NCI-H1417 treated with DMSO at 0.1 percent for 48 hours (cell line): ENCODE measurements at places on chromosomes 2 and 18.

GRCh38 chr18:40159141-40160017, 1795.7 kb upstream of the PIK3C3 start:
- peak; percentile 42 for DNase-seq

GRCh38 chr2:70090706-70091334, 3.5 kb downstream of the PCBP1 start:
- no peak for DNase-seq

DNA sequence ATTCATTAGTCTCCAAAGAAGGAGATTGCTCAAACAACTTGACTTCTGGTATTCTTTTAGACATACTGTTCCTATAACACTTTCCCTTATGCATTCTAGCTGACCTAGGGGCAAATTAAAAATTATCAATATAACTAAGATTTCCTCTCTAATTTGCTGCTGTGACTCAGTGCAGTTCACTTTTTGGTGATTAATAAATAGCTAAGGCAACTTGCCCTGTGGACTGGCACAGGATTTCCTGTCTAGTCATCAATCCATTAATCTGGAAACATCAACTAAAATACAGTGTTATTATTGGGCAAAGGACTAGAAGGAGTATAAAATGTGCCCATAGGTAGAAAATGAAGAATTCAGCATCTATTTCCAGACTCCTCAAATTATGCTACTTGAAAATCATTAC, 83.5 kb upstream of the SERPINE2 start:
- DNase-seq, result no peak

GRCh38 chr2:173858291-173858731, 106.9 kb downstream of the SP3 start:
- DNase-seq, result no peak

GRCh38 chr18:14748496-14748895, 524 bp downstream of the ANKRD30B start:
- DNase-seq, result no peak

DNA sequence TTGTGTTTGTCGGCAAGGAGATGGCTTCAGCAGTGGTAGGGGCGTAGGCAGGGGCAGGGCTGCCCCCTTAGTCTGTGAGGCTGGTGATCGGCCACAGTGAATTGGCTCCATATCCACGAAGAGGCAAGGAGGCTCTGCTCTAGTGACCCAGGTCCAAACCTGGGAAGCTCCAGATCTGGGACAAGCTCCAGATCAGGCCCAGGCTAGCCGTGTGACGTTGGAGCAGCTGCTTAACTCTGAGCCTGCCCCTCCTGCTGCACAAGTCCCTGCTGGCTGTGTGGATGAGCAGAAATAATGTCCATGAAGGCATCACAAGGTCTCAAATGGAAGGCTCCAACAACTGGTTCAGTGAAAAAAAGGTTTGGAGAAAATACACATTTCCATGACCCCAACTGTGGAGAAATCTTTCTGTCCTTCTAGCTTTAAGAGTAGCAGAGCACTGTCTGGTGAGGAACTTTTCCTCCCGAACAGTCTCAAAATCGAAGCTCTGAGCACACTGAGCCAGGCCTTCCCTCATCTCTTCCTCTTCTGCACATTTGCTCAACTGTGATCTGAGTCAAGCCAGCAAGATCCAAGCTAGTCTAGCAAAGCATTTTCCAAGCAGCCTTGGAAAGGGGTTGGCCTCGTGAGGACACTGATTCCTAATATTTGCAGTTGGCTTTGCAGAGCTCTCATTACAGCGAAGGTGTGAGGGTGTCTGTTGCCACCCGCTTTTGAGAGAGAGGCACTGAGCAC, 67.0 kb upstream of the TCF7L1 start:
- DNase-seq, result no peak

DNA sequence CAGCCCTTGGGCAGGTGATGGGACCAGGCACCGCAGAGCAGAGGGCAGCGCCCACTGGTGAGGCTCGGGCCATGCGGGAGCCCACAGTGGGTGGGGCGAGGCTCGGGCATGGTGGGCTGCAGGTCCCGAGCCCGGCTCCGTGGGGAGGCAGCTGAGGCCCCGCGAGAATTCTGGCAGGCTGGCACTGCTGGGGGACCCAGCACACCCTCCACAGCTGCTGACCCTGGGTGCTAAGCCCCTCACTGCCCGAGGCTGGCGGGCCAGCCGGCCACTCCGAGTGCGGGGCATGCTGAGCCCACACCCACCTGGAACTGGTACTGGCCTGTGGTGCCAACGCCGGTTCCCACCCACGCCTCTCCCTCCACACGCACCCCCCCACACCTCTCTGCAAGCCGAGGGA, 29.7 kb upstream of the COL3A1 start:
- no peak for DNase-seq

- no peak for DNase-seq
Observed at GRCh38 chr2:227799202-227799601, 14.4 kb upstream of the CCL20 start.

DNA sequence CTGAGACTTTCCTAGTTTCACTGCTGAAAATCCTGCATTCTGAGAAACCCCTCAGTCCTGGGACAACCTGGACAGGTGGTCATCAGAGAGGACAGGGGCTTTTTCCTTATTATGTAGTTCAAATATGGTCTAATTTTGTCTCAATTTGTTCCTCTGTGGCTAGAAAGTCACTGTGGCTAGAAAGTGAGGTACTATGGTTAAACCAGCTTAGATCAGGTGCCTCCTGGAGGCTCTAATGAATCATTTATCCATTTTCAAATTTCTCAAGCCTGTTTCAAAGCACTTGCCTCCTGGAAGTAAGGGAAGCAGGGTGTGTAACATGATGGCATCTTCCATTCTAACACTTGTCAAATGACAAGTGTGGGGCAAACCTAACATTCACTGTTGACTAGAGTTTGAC, 326.8 kb downstream of the PIK3C3 start:
- DNase-seq, result no peak

- no peak for DNase-seq
Observed at GRCh38 chr2:219230059-219230540, 494 bp downstream of the ANKZF1 start.

- no peak for DNase-seq
Observed at GRCh38 chr2:53584986-53585385, 182.6 kb upstream of the CHAC2 start.
